A549 treated with DMSO at 1 μM for 4 hours (cell line): ENCODE measurements at places on chromosomes 7 and 10. TPM values are rescaled to one million over a fixed set of nuclear protein-coding genes. Genes with fewer than 3 reads are reported as not detected.

Gene CTAGE4
- not detected in 5 replicates for total RNA-seq

Gene WIPF3
- 0.37 to 0.61 TPM (median 0.51 TPM) in 5 replicates for total RNA-seq

Gene HSPA14
- total RNA-seq, result 43.5 to 53.5 TPM (median 49.2 TPM) in 5 replicates

Gene TMEM196
- not detected in 5 replicates for total RNA-seq
